ENCODE measurements at places on chromosomes 3 and 15.
A peak's percentile ranks its signal among the peaks of the same experiment; 100 is the strongest.

DNA sequence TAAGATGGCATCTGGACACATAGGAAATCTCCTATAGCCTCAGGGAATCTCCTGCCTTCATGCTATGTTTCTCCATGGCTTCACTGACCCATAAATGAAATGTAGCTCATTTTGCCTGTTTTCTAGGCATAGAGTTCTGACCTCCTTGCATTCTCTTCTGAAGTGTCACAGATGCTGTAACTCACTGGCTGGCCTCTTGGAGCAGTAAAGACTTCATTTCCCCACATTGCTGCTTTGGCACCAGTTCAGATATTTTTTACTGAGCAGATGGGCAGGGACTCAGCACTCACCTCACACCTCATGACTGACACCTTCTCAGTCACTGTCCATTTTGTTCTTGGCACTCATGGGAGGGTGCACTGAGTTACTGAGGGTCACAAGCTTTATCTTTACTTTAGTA is 286.7 kb upstream of the TGFBR2 start:
- DNase-seq: peak; percentile 40

DNA sequence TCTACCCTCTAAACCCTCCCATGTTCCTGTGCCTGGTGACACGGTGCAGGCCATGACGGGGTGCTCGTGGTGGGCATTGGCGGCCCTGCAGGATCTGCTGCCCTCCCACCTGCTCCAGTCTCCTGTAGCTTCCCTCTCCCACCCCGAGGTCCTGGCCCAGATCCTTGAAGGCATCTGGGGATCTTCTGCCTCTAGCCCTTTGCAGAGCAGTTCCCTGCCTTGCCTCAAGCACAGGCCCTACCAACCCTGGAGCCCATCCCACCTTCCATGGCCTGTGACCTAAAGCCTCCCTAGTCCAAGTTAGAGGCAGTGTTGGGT is 27.5 kb upstream of the SEC13 start:
- DNase-seq: no peak

DNA sequence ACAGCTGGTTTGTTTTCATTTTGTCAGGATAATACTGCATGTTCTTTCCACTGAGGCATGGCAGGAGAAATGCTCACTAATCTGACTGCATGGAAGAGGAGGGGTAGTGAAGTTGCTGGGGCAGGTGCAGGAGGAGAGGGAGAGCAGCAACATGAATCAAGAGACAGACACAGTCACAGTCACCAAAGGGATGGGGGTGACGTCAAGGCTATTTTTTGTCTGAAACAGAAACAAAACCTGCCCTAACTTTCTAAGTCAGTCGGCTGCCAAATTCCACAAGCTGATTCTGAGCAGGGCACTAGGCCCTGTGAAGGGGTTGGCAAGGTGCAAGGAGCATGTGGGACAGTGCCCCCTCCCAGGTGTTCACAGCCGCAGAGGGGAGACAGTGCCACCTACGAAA is 186.6 kb upstream of the NSMCE3 start:
- no peak for DNase-seq

DNA sequence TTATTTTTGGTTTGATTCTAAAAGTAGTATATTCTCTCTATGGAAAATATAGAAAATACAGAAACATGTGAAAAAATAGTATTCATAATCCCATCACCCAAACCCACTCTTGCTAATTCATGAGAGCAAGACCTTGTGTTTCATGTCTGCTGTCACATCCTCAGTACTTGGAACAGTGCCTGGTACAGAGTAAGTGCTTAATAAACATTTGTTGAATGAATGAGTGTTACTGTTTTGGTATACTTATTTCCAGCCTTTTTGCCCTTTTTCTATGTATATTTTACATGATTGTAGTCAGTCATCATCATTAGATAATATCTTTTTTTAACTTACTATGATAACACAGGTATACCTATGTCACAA is 59.3 kb downstream of the IL16 start:
- no peak for DNase-seq

- no peak for DNase-seq
Observed at GRCh38 chr3:15097891-15098290, 1.1 kb downstream of the RBSN start.

- DNase-seq: peak; percentile 9
Observed at GRCh38 chr15:42102646-42103235, 8.4 kb upstream of the PLA2G4D start.

- no peak for DNase-seq
Observed at GRCh38 chr3:126216416-126216815, 36.0 kb upstream of the ALDH1L1 start.
